ENCODE measurements at places on chromosomes 2 and 18.
A peak's percentile ranks its signal among the peaks of the same experiment; 100 is the strongest.

- no peak for DNase-seq
These were observed at the start of gene ADAM23 for GRCh38 chr2:206442833-206443734. TSS of gene ADAM23 (plus strand) at chr2:206443532. CDS start at chr2:206443867, 335 bp downstream.

DNA sequence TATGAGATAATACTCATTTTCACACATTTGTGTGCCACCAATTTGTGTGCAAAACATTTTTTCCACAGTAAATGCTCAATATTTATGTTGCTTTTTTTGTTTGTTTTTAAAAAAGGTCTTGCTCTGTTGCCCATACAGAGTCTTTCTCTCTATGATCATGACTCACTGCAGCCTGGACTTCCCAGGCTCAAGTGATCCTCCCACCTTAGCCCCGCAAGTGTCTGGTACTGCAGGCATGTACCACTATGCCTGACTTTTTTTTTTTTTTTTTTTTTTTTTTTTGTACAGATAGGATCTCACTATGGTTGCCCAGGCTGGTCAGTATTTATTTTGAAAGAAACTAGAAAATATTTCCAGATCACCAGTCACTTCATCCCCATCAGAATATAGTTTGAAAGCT is 297.8 kb upstream of the GYPC start:
- no peak for DNase-seq

DNA sequence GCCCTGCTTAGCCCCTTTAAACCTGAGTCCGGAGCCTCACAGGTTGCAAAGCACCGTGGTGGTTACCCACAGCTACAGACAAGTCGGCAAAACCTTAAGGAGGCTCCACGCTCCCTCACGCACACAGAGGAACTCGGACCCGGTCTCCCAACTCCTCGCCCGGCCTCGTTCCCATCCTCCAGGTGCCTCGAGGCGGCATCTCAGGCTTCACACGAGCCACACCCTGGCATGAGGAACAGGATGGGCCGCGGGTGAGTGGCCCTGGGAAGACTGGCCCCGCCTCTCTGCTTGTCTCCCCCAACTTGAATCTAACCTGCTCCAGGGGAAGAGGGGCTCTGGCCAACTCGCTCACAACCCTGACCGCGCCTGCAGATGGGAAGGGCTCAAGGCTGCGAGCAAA is 97.4 kb downstream of the EIPR1 start:
- no peak for DNase-seq

DNA sequence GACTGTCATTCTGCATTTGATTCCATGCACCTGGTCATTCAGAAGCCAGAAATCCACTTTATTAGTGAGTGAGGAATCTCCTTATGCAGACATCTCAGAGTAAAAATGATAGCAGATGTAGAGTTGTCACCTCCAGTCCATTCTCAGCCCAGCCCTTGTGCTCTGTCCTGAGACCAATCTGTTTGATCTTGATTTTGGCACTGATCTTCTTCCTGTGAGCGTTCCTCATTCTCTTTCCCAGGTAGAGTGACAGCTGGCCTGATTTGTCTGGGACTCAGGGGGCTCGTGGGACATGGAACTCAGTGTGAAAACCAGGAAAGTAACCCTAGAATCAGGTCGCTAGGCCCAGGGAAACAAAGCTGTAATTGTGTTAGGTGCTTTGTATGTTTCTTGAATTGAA is 8.9 kb downstream of the ARHGAP25 start:
- DNase-seq = no peak

GRCh38 chr2:151422917-151423439 is 13.3 kb downstream of the RIF1 start:
- no peak for DNase-seq

GRCh38 chr18:60873708-60874107 is 459.5 kb upstream of the CDH20 start:
- DNase-seq = no peak

DNA sequence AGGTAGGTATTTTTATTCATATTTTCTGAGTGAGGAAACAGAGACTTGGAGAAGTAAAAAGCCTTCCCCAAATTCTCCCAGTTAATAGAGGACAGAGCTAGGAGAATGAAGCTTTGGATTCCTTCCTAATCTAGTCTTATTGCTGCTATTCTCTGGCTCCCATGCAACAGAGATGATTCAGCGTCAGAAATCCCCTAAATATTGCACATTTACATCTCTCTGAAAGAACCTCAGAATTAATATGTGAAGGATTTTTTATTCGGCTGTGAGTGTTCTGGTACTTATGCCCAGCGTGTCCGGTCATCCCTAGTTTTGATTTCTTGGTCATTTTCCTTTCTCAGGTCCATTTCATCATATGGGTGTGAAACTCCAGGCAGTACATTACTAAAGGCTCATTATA is 91.2 kb upstream of the SESTD1 start:
- DNase-seq = no peak

- DNase-seq = no peak
These were observed 48.9 kb downstream of the TGIF1 start for GRCh38 chr18:3498698-3499471.

DNA sequence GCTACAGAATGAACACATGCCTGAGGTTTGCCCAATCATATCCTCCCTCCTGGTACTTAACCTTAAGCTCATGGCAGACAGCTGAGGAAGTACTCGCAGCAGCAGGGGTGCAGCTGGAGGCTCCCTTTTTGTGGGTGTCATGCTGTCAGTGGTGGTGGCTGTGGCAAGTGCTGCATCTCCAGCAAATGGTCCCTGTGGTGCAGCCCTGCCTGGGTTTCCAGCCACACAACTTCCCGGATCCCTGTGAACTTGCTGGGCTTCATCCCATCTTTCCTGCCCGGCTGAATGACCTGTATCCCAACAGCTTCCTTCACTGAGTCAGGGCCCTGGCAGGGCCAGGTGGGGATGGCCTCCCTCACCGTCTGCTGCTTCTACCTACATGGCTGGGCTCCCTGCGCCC is 5.0 kb downstream of the TMEM185B start:
- DNase-seq = no peak

GRCh38 chr2:50720697-50721315 is 311.1 kb downstream of the NRXN1 start:
- no peak for DNase-seq

DNA sequence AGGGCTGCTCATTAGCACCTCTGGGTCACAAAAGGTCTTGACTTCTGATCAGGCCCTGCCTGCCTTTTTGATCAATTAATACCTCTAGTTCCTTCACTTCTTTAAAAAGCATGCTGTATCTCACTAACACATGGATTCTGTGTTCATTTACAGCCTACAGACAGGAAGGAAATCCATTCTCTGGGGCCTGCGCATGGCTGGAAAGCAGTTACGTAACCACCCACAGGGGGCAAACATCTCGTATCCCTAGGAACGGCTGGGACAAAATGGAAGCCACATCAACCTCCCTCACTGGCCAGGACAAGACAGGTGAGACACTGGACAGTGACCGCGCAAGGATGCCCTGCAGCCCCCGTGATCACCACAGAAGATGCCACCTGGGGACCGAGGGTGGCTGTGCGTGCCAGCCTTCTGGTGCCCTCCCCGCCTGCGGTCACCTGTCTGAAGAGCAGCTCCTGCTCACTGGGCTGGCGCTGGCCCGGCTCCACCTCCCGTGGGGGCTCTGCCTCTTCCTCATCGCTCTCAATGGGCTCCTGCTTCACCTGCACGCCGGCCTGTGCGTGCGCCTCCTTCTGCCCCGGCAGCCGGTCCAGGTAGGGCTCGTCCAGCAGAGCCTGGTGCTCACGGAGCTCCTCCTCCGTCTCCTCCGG is 266.9 kb downstream of the TWIST2 start:
- no peak for DNase-seq

DNA sequence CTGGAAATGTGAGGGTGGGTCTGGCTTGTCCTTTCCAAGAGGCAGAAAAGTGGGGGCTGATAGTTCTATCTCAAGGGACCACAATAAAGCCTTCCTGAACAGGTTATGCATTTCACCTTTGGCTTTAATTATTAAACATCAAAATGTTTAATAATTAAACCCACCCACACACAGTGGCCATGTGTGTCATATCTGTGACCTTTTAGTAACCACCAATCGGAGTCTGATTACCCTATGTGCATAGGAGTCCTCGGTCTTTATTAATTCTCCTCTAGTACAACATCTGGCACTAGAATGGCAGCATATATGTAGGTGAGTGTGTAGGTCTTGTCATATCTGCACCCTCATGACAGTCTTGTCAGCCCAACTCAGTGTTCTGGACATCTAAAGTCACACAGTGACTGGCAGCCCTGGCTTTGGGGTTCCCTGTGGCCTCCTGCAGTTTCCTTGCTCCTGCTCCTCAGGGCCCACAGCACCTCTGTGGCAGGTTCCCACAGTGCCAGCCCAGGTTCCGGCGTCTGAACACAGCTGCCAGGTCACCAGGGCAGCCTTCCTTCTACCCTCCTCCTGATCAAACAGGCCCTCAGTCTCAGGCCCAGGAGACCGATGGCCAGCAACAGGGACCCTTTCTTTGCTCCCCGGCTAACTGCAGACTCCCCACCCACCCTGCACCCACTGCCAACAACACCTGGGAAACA is 100.9 kb downstream of the MTCL1 start:
- DNase-seq = no peak

GRCh38 chr2:224933431-224933830 is 108.8 kb downstream of the DOCK10 start:
- DNase-seq = no peak

- DNase-seq = no peak
These were observed 1452.1 kb downstream of the SUCLG1 start for GRCh38 chr2:83006961-83007360.

GRCh38 chr2:100905132-100905805 is 85.3 kb downstream of the NPAS2 start:
- no peak for DNase-seq

GRCh38 chr18:51933903-51934302 is 406.1 kb upstream of the DCC start:
- no peak for DNase-seq

- DNase-seq = no peak
These were observed 276.0 kb downstream of the MTX2 start for GRCh38 chr2:176544991-176545956.

DNA sequence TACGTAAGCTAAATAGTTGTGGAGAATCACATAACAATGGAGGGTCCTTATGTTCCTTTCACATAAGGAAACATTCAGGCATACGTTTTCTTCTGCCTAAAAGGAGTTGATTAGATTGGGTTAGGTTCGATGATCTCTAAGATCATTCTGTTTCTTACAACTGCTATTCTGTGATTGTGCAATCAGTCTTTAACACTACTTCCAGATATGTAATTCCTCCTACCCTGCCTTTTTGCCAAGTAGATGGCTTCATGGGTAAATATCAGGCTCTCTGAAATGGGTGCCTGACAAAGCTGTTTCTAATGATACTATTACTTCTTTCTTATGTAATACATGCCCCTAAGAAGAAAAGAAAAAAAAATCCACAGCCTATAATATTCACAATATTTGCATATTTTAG is 321.5 kb downstream of the XIRP2 start:
- no peak for DNase-seq

DNA sequence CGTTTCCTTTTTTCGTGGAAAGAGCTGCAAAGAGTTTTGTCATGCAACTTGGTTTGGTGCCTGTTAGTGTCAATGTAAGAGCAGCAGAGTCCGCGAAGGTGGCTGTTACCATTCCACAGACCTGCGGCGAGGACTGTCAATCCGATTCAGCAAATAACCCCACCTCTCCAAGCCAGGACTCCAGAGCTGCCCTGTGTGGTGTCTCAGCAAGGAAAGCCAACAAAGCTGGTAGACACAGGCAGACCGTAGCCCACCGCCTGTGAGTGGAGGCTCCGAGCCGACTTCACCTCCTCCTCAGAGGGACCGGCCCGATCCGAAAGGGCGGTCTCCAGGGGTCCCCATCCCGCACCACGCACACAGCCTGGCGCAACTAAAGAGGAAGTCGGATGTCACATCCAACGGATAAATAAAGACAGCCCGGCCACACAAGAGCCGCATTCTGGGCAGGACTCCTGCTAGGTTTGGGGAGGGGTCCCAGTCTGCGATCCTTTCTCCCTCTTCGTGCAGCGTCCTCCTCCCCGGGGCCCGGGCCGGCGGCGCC is 819 bp downstream of the ANKRD44 start:
- peak; percentile 62 for DNase-seq

DNA sequence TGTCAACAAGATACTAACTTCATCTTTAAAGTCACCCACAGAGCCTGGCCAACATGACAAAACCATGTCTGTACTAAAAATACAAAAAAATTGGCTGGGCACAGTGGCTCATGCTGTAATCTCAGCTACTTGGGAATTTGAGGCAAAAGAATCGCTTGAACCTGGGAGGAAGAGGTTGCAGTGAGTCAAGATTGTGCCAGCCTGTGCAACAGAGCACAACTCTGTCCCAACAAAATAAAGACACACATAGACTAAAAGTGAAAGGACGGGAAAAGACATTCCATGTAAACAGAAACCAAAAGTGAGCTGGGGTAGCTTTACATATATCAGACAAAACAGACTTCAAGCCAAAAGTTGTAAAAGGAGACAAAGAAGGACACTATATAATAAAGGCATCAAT is 34.8 kb downstream of the USP34 start:
- no peak for DNase-seq

DNA sequence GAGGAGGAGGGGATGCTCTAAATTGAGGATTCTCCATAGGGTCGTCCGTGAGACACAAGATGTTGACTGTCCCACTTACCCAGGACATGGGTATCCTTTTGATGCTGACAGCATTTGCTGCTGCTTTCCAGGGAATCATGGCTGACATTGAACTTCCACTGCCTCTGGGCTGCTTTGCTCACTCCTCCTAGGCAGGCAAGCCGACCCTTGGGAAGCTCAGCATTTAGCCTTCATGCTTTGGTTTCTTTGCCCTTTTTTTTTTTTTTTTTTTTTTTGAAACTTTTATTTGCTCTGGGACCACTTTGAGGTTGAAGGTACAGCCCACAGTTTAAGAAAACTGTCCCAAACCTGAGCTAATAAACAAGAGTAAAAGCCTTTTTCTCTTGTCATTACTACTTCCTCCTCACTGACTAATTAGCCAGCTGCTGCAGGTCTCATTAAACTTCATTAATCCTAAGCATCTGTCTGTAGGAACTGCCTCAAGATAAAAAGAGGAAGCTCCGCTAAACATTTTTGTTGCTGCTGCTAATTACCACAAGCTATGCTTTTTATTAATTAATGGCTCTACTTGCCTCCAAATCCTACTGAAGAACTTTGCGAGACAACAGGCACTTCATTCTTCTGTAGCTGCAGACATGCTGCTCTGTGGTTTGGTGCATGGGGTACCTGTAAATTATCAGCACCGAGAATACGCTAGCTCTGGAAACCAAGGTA is 125.4 kb downstream of the SPTBN1 start:
- no peak for DNase-seq

- DNase-seq = no peak
These were observed 63.4 kb downstream of the BMP10 start for GRCh38 chr2:68807821-68808266.

DNA sequence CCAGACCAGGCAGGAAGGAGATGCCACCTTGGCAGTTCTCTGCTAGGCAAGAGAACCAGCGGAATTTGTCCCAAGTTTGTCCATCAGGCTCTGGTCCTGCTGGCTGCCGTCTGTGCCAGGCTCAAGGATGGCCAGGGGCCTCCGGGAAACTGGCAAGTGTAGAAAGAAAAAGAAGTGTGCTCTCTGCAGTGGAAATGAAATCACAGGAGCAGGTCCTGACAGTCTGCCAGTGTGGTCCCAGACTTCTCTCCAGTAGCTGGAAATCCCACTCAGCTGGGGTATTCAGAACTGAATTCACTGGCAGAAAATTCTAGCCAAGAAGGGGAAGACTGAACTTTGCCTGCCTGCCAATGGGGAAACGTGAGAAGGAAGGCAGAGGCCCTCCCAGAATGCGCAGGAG is 91.0 kb downstream of the STPG4 start:
- DNase-seq = no peak
